CD4-positive, alpha-beta T cell treated with Interleukin-12 subunit alpha and Interleukin-12 subunit beta, for 1 hour (primary cell): ENCODE measurements at places on chromosomes 2 and 18.

GRCh38 chr2:27152796-27153464 is 4.1 kb downstream of the TCF23 start:
- no peak for DNase-seq

DNA sequence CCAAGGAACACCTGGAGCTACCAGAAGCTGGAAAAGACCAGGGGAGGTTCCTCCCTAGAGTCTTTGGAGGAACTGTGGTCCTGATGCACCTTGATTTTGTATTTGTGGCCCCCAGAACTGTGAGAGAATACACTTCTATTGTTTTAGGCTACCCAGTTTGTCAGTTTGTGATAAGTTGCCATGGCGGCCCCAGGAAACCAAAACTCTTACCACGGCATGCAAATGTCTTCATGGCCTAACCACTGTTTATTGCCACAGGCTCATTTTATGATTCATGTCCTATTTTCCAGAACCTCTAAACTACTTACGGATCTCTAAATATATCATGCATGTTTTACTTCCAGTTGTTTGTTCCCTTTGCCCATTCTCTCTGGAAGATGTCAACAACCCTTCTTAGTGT is 1250.7 kb upstream of the FAM98A start:
- DNase-seq: no peak

GRCh38 chr2:42182654-42183308 is 13.6 kb downstream of the EML4 start:
- no peak for DNase-seq

DNA sequence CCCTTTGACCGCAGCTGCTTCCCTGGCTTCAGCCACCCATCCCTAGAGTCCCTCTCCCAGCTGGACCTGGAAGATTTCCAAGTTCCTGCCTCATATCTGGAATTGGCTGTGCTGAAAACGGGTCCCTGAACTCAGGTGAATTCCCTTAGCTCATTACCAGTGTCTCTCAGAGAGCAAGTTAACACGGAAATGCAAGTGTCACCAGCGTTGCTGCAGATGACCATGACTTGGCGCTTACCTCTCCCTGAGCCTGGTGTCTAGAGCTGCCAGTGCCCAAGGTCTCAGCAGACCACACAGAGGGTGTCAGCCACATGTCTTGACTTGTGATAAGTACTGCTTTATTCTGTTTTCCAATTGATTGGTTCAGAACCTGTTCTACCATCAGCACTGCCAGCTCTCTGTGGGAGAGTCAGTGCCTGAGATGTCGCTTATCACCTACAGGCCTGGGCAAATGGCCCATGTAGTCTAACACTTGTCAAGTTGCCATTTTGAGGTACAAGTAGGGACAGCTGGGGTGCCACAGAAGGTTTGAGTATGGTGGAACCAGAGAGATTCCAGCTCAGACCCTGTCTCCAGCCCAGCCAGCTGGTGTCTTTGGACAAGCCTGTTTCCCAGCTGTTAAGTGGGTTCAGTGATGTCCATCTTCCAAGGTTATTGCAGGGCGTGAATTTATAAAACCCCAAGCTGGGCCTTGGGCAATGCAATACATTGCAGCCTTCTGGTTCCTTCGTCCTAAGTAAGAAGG is 48.7 kb downstream of the LYPD1 start:
- DNase-seq: no peak

DNA sequence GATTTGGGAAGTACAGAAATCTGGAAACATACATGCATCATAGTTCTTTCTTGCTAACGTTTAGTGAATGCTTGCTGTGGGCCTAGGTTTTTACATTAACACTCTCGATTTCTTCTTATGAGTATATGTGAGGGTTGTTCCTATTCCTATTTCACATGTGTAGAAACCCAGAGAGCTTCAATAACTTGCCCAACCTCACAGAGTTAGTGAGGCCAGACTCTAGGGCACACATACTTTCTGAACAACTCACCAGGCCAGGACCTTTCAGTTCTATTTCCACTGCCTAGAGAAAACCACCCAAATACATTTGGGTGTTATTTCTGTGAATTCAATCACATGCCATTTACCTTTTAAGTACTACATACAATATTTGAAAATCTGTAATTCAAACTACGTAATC is 8.2 kb upstream of the KCTD1 start:
- DNase-seq: no peak

GRCh38 chr2:241017228-241017940 is 19.0 kb downstream of the SNED1 start:
- DNase-seq: no peak
